NCI-H1694 treated with DMSO at 0.1 percent for 48 hours (cell line): ENCODE measurements at places on chromosomes 6 and 20.
A peak's percentile ranks its signal among the peaks of the same experiment; 100 is the strongest.

- no peak for DNase-seq
Observed at GRCh38 chr20:50415516-50416268, 94.5 kb upstream of the PTPN1 start.

- DNase-seq, result no peak
Observed at GRCh38 chr6:42106112-42107023, 36.1 kb downstream of the C6orf132 start.

DNA sequence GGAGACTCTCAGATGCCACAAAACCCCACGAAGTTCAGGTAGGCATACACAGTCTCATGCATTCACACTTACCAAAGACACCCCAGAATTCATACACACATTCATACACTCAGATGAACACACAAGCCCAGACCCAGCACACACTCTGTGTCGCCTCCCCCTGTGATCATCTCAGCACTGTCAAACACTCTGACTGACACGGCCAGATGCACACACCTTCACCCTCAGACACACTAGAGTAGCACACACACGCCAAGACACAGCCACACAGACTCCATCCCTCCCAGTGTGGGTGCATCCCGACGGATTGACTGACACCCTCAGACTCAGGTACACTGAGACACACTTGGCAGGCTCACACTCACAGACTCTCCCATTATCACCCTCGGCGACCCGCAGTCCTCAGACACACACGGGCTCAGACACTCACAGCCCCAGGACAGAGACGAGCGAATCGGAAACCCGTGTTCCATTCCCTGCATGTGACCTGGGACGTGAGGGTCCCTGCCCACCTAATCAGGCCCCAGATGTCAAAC, 872 bp upstream of the RIMS4 start:
- no peak for DNase-seq

- no peak for DNase-seq
Observed at GRCh38 chr20:52196845-52197244, 5.3 kb upstream of the ZFP64 start.

DNA sequence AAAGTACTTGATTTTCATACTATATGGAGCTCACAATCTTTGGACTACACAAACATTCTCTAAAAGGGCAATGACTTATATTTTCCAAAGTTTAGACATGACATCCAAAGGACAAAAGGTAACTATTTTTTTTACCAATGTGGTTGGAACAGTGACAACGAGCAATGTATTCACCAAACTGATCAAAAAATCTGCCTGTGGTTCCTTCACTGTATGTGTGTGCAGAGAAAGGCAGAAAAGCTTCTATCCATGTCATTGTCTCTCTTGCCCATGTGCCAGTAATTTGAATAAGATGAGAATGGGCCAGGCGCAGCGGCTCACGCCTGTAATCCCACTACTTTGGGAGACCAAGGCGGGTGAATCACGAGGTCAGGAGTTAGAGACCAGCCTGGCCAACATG, 25.5 kb downstream of the MCUR1 start:
- DNase-seq, result no peak

GRCh38 chr6:152450519-152450918, 186.6 kb downstream of the SYNE1 start:
- no peak for DNase-seq

GRCh38 chr20:62506087-62506486, 30.3 kb upstream of the GATA5 start:
- DNase-seq, result no peak

DNA sequence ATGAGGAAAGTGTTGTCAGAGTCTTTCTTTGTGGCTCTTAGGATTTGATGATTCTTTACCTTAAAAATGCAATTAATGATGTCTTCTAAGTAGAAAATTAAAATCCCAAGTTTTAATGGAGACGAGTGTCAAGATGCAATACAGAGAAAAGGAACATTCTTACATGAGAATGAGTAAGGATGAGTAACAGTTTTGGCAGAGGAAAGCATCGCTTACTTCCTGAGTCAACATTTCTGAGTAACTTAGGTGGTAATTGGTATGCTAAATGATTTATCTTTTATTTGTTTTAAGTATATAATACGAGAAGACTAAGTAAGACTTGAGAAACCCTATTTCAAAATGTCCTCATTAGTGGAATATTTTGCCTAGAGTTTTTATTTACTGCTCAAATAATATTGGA, 101.3 kb downstream of the RTN4IP1 start:
- no peak for DNase-seq

DNA sequence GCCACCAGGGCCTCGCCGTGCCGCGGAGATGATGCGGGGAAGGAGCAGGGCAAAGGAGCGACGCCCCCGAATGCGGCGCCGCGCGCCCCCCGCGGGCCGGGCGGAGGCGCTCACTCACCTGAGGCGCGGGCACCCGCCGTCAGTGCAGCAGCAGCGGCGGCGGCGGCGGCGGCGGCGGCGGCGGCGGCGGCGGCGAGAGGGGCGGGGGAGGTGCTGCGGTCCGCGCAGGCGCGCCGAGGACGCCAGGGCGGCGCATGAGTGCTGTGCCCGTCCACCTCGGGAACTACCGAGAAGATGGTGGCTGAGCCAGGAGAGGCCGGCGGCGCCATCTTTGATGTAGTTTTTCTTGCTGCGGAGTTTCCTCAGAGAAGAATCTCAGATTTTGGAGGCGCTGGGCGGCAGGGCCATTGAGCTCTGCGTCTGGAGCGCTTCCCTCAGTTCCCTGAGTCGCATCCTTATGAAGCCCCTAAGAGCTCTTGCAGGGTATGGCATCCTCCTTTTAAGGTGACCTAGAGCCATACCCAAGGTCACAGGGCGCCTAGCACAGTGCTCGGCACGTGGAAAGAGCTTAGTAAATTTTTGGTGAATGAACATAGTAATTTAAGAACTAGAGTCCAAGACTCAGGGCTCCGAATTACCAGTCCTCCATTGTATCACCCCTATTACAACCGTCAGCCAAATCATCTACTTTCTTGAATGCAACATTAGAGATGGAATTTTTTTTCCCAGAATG, at the start of gene NDRG3:
Gene NDRG3 (minus strand): TSS at position 164 of the 733 bp plus-strand sequence. CDS start 24,355 bp downstream, outside the sequence.
- peak; percentile 88 for DNase-seq

DNA sequence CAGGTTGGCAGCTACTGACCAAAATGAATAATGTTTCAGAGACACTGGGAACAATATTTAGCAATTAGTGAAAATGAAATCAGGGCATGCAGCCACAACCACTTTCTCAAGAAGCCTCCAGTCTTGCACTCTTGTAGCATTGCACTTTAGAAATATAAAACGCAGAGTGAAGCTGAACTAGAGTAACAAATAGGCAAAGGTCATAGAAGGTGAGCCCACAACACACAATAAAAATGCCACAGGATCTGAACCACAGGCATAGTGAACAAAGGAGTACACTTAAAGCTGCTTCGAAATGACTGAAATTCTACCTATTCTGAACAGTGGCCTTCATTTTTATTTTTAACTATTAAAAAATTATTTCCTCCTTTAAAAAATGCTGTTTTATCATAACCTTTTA, 25.0 kb downstream of the DDO start:
- no peak for DNase-seq

DNA sequence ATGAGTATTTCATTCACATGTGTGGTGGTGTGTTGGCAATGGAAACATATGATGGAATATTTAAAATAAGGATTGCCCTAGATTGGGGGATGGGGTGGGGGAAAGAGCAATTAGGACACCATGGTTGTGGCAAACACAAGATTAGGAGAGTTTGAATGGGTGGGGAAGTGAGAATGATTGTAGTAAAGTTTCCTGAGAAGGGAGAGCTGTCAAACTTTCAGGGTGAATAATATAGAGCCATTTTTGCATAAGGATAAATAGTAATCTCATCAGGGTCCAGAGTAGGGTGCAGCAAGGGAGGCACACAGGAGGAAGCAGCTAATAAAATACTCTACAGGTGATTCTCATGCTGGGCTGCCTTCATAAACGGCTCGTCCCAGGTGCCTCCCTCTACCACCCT, 294.9 kb upstream of the MARCKS start:
- no peak for DNase-seq

DNA sequence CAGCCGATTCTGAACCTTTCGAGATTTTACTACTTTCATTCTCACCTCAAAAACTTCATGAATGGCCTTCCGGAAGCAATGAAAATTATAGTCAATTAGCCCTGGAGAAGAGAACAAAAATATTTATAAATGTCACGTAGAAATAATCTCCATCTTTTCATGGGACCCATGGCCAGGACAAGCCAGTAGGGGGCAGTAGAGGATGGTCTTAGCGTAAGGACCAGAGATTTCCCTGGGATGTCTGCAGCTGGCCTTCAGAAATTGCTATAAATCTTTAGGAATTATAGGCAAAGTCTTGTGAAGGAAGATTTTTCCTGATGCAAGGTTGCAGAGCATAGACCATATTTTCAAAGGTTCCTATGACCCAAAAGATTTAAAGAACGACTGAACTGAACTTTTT, 15.6 kb upstream of the UBE2J1 start:
- DNase-seq, result peak; percentile 22

GRCh38 chr20:63819224-63819921, 11.7 kb downstream of the ZBTB46 start:
- no peak for DNase-seq

GRCh38 chr6:32179766-32180405, 1.7 kb downstream of the RNF5 start:
- DNase-seq, result no peak
